ENCODE measurements at places on chromosomes 6 and 20.

DNA sequence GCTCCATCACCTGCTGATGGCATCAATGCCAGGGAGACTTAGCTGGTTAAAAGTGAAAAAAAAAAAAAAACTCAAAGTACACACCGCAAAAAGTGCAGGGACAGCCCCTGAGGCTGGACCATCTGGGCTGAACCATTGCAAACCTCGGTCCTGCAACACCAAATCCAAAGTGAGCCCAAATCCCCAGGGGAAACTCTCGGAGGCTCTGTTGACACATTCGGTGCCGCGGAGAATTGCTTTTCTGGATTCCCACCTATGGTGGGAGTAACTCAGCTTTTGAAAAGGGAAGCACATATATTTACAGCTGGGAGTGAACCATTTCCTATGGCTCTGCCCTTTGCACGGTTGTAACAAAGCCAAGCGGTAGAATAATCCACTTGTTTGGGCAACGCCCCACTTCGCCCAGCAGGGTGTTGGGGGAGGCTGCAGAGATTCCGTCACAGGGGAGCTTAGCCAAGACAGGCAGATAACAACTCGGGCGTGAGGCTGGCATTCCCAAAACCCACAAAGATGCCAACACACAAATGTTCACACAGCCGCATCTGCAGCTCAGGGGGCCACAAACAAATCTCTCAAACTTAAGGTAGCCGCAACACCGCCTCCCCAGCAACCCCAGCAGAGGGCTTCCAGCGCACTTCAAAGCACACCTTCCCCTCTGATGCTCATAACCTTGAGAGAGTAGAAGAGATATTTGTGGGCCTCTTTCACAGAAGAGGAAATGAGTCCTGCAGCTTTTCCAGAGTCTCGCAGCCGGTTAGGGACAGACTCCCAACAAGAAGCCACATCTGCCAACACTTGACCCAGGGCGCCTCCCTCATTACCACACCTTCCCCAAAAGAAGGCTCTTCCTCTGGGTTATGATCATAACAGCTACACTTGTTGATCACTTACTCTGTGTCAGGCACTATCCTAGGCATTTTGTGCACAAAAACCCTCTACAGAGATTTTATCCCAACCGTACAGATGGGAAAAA is 11.4 kb downstream of the ZC3H12D start:
- DNase-seq, result no peak

GRCh38 chr6:150759483-150759882 is 106.0 kb upstream of the MTHFD1L start:
- no peak for DNase-seq

DNA sequence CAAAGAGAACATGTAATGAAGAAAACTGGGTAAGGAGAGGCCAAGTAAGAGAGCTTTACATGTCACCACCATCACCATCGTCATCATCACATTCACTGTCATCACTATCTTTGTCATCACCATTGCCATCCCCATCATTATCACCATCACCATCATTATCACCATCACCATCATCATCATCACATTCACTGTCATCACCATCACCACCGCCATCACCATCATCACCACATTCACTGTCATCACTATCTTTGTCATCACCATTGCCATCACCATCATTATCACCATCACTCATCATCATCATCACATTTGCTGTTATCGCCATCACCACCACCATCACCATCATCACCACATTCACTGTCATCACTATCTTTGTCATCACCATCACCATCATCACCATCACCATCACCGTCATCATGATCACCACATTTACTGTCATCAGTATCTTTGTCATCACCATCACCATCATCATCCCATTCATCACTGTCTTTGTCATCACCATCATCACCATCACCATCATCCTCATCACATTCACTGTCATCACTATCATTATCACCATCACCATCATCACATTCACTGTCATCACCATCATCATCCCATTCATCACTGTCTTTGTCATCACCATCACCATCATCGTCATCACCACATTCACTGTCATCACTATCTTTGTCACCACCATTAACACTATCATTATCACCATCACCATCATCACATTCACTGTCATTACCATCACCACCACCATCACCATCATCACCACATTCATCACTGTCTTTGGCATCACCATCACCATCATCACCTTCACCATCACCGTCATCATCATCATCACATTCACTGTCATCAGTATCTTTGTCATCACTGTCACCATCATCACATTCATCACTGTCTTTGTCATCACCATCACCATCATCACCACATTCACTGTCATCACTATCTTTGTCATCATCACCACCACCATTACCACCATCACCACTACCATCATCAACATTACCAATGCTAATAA is 172.3 kb downstream of the ERMARD start:
- DNase-seq, result no peak

GRCh38 chr20:2907519-2907918 is 34.2 kb downstream of the PTPRA start:
- no peak for DNase-seq

Data from activated CD8-positive, alpha-beta memory T cell treated with anti-CD3 and anti-CD28 coated beads for 48 hours (primary cell).